ENCODE measurements at places on chromosomes 2 and 18.

DNA sequence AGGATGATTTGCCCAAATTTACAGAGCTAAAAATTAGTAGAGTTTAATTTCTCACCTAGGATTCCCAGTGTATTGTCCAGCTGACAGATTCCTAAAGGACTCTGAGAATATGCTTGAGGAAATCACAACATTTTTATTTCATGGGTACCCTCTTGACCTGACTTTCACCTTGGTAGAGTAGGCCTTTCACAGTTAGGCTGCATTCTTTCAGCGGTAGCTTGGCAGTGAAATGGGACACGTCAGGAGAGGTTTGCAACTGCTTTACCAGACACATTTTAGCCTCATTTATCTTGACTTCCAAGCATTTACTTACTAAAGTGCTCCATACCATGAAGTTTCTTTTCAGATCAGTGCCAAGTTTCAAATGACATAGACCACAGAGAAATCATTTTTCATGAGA lies 937.9 kb upstream of the LRRTM1 start:
- no peak for DNase-seq

- no peak for DNase-seq
These were observed 69.7 kb downstream of the ADAM23 start for GRCh38 chr2:206512999-206513398.

DNA sequence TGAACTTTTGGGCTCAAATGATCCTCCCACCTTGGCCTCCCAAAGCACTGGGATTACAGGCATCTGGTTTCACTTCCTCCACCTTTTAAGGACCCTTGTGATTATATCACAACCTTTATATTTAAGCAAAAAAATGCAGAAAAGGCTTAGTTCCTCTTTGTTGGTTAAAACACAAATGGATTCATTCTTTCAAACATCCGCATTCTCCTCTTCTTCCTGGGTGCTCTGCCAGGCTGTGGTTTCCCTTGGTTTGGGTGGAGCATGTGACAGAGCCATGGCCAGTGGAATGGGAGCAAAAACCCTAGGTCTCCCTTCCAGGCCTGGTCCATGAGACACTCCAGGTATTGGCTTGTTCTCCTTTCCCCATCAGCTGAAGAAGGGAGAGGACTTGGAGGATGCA lies 9.9 kb upstream of the SLC66A3 start:
- no peak for DNase-seq

DNA sequence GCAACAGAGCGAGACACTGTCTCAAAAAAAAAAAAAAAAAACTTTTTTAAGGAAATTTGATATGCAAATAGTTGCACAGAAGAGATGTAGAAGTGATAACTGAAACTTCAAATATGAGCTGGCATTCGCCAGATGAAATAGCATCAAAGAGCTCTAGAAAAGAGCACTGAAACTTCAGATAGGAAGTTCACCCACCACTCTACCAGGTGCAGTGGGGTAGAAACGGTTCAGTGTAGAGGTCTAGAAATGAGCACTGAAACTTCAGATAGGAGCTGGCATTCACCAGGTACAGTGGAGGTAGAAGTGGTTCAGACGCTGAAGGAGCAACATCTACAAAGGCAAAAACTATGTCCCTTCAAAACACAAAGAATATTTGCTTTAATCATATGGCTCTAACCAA lies 9.0 kb upstream of the ONECUT2 start:
- no peak for DNase-seq

- peak; percentile 76 for DNase-seq
These were observed 104.8 kb downstream of the NOL10 start for GRCh38 chr2:10584843-10585475.

- DNase-seq, result peak; percentile 29
These were observed 118.0 kb downstream of the PXDN start for GRCh38 chr2:1626271-1626681.

DNA sequence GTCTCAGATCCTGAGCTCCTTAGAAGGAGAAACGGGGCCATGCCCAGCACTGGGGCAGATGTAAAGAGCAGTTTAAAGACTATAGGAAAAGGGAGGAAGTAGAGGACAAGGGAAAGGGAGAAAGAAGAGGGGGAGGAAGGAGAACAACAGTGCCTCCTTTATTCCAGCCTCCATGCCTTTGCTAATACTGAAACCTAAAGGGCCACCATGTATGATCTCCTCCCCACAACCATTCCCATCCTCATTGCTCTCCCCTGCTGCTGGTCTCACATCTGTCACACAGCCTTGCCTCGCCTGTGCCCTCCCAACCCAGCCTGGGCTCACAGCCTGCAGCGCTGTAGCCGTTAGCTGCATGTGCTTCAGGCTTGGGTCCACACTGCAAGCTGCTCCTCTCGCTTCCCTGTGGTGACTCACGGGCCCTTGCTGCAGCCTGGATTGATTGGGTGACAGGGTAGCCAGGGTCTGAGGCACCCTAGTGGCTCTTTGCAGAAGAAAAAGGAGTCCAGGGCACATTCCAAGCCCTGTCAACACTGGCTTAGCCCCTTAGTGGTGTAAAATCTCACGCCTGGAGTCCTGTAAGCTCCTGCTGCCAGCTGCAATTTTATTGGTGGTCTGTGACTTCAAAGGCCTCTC lies 281.9 kb downstream of the SRBD1 start:
- DNase-seq, result peak; percentile 50

GRCh38 chr2:119826370-119826961 lies 66.7 kb downstream of the PTPN4 start:
- DNase-seq, result peak; percentile 44

- DNase-seq, result peak; percentile 17
These were observed 160.8 kb downstream of the PMAIP1 start for GRCh38 chr18:60060578-60060977.

DNA sequence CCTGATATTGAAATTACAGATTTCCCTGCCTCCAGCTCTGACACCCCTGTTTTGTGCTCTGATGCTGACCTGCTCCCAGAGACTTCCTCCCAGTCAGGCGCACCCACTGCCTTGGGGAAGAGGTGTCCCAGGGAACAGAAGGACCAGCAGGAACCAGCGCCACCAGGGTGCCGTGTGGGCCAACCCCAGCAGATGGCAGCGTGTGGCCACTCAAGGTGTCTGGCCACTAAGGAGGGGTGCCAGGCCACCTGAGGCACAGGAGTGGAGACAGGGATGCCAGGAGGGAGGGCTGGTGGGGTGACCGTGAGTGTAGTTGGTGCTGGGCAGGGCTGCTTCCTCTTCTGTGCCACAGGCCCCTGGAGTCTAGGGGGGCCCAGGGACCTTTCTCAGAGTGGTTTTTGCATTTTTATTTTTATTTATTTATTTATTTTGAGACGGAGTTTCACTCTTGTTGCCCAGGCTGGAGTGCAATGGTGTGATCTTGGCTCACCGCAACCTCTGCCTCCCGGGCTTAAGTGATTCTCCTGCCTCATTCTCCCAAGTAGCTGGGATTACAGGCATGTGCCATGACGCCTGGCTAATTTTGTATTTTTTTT lies 56.0 kb downstream of the TEX44 start:
- peak; percentile 51 for DNase-seq

DNA sequence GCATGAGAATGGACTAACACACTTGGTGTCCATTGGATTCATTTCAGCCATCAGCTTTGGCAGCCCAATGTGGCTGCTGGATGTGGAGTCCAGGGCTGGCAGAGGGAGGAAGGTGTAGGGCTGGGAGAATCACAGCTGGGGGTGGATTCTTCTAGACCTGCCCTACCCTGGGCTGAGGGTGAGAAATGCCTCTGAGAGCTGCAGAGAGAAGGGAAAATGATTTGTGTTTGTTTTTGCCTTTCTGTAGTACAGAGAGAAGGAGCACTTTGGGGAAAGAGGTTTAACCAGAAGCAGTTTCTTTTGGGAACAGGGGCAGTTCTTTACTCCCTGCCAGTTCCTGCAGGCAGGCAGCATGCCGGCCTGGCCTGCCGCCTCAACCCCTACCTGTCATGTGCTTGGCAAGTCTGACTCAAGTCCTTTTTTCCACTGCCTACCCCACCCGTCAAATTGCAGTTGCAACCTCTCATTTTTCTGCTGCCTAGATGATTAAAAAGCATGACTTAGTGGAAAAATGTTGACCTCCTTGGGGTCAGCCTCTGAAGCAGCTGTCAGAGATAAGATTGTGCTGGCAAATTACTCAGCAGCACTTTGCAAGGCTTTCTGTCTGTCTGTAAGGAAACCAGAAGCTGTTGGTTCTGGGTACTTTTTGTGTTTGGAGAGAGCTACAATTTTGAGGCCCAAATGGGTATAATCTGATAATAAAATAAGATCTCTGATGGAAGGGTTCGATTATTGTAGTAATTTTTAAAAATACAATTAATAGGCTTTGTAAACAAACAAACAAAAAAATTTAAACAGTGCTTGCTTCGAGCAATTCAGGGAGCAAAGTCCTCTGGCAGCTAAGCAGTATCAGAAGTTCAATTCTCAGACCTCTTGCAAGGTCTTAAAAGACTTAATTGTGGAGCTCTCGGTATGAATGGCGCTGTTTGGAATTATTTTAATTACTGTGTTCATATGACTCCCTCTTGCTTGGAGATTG lies 21.7 kb downstream of the LBH start:
- peak; percentile 56 for DNase-seq

DNA sequence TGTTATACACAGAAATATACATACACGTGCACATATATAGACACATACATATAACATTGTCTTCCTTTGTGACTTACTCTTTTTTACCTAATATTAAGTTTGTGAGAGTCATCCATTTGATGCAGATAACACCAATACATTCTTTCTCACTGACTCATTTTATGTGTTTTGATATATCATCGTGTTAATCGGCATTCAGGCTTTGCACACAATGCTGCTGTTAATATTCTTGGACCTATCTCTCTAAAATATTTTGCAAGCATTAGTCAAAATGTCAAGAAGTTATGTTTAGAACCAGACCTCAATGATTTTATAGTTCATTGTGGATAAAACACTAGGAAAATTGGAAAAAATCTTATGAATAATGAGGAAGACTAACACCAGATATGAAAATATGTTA lies 441.1 kb downstream of the LRATD1 start:
- DNase-seq, result no peak

- DNase-seq, result peak; percentile 56
These were observed 54.8 kb upstream of the STRN start for GRCh38 chr2:37020887-37021796.

- no peak for DNase-seq
These were observed 116.0 kb upstream of the PELI1 start for GRCh38 chr2:64260093-64260803.

GRCh38 chr18:24086082-24086481 lies 52.8 kb upstream of the CABYR start:
- no peak for DNase-seq

DNA sequence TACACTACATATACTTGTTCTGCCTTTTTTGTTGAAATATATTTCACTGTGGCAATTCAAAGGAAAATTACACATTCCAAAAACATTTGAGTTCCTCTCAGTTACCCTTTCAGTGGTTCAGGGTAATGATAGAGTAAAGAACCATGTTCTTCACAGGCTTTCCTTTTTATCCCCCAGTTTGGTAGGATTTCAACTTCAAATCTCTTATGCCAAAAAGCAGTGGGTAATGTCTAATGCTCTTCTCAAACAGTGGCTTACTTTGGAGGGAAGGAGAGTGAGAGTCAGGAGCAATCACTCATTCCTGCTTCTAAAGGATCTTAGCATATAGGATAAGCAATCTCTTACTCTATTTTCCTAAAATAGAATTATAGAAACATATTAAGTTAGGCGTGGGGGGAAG lies 290.6 kb downstream of the ZEB2 start:
- DNase-seq, result no peak

- DNase-seq, result no peak
These were observed 137.2 kb downstream of the TFCP2L1 start for GRCh38 chr2:121147766-121148165.

DNA sequence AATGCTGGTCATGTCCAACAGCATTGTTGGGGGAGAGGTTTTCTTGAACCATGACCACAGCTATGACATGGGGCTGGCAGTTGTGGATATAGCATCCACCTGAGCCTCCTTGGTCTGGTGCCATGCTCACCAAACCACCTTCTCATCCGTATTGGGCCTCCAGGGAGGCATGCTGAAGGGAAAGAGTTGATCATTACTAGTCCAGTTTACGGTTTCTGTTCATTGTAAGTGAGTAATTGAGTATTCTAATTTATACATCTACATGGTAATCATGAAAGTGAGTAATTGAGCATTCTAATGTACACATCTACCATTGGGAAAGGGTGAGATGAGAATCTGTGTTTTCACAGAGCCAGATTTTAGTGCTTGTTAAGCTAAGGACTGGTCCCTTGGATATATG lies 6.8 kb downstream of the TMEM87B start:
- DNase-seq, result no peak

DNA sequence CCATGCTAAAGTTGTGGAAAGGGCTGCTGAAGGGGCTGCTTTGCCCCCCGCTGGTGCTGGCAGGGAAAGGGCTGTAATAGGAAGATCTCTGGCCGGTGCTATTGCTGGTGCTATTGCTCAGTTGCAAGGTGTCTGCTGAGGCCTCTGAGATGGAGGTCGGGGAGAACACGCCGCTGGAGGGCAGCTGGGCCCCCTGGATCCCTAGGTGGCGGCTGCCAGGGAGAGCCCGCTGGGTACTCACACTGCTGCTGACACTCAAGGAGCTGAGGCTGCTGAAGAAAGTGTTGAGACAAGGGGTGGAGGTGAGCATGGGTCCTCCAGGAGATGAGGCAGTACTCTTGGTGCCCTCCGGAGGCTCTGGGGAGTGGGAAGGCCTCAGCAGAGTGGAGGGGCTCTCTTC lies 4.2 kb downstream of the FOXI3 start:
- DNase-seq, result no peak

GRCh38 chr18:2589345-2590068 lies 18.1 kb downstream of the NDC80 start:
- peak; percentile 23 for DNase-seq

- peak; percentile 27 for DNase-seq
These were observed 469.3 kb downstream of the PLCL1 start for GRCh38 chr2:198273660-198274059.

- DNase-seq, result peak; percentile 14
These were observed 57.6 kb upstream of the IGFBP5 start for GRCh38 chr2:216752855-216753505.

DNA sequence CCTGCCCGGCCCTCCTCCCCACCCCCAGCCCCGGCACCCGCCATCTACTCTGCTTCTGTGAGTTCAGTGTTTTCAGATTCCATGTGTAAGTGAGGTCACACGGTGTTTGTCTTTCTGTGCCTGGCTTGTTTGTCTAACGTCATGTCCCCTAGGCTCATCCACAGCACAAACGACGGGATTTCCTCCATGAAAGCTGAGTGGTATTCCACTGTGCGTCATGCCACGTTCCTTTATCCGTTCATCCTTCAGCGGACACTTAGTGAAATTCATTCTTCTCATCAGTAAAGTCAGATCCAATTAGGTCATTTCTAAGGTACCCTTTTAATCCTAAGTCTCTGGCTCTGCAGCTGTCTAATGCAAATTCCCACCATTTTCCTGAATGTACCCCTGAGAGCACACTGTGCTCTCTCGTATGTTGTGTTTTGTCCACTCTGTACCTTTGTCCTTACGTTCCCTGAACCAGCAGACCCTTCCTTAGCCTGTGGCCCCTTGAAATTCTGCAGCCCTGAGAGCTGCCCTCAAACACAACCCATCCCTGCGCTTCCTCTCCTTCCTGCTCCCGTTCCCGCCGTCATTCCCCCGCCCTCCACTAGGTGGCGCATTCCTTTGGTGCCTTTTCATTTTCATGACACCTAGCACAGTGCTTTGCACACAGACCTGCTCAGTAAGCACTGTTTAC lies 44.1 kb downstream of the TRAPPC12 start:
- peak; percentile 52 for DNase-seq

GRCh38 chr2:133044556-133044955 lies 374.6 kb upstream of the LYPD1 start:
- DNase-seq, result no peak

- DNase-seq, result no peak
These were observed 11.4 kb downstream of the SESTD1 start for GRCh38 chr2:179253226-179253625.
